Inflammatory macrophage treated with lipopolysaccharide for 1 hour (primary cell): ENCODE measurements at places on chromosomes 12 and 14.

DNA sequence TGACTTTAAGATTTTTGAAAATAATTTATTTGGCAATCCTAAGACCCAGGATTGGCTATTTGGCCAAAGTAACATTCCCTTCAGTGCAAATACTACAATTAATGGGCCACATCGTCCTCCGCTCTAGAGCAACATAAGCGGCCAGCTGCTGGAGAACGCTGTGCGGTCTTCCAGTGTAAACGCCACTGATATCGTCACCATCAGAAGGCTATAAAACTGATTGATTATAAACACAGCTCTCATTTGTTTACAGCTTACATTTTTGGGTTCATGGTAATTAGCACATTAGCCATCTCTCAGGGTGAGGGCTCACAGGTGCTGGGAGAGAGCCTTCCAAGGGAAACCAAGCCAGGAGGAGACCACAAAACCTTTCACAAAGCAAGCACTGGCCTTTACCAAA is 130.1 kb upstream of the BMP4 start:
- no peak for DNase-seq

DNA sequence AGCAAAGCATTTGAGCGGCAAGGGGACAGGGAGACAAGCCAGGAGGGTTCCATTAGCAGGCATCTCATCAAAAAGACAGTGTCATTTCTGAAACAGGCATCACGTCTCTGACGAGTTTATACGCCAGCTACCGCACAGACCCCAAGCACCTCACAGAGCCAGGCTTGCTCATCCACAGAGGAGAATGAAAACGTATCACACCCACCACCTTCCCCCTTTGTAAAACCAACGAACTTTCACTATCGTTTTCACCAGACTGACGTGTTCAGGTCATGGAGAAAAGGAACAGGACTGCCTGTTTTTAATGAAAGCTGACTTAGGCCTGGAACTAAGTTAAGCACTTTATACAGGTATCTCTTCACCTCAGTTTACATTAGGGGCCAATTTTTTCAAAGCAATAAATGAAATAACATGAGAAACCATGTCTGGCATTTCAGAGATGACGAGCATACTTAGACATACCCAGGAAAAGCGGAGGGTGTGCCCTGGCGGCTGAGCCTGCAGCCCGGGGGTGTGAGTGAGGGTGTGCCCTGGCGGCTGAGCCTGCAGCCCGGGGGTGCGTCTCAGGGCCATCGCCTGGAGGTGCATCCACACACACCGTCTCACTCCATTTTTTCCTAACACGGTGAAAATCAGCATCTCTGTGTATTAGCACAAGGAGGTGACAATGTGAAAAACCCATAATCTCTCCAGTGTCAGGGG is 41.9 kb downstream of the STX2 start:
- no peak for DNase-seq

DNA sequence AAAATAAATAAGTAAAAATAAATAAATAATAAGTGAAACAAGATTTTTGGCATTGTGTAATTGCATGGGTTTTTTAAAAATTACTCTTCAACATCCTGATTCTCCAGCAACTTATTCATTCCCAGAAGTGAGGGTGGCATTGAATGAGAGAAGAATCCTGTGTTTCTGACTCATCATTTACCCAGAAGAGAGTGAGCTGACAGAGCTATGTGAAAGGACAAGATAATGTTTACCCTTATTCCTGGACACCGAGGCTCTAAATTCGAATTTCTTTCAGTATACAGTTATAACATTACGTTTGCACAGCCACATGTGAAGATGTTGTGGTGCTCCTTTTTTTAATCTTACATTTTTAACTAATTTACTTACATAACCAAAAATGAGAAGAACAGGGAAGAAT is 36.4 kb downstream of the BBS10 start:
- peak; percentile 80 for DNase-seq

GRCh38 chr14:54715239-54715638 is 148.3 kb downstream of the SAMD4A start:
- DNase-seq, result no peak

DNA sequence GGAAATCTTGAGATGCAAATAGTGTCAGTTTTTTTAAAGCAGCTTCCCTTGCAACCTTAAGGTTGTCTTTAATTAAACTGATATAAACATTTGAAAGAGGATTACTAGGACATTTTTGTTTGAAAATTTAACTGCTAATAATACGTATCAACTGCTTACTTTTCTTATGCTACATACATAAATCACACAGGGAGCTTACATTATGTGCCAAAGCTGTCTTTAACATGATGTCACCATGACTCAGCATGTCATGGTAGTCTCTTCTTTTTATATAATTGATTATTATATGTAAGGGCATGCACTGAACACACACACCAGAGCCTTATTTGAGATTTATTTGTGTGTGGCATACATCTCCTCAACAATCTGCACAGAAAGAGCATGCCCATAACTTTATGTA is 63.0 kb upstream of the PTHLH start:
- DNase-seq, result no peak

DNA sequence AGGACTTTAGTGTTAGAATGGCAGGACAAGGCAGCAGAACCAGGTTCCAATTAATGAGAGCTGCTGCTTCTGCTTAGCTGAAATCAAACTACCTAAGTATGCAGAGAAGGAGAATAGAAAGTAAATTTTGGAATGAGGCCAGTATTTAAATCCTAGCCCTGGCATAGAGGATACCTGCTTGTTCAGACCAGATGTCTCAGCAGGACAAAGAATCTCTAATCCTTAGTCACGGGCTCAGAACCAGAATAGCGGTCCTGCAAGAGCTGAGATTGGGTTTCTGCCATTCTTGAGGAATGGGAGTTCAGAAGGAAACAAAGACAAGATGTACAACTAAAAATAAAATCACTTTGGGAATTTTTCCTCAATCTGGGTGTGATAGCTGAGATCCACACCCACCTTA is 550.8 kb upstream of the TMEM132C start:
- DNase-seq, result no peak

- no peak for DNase-seq
Observed at GRCh38 chr12:116026346-116026745, 251.1 kb downstream of the MED13L start.

GRCh38 chr14:62071039-62071438 is 308.8 kb downstream of the SNAPC1 start:
- DNase-seq, result no peak

DNA sequence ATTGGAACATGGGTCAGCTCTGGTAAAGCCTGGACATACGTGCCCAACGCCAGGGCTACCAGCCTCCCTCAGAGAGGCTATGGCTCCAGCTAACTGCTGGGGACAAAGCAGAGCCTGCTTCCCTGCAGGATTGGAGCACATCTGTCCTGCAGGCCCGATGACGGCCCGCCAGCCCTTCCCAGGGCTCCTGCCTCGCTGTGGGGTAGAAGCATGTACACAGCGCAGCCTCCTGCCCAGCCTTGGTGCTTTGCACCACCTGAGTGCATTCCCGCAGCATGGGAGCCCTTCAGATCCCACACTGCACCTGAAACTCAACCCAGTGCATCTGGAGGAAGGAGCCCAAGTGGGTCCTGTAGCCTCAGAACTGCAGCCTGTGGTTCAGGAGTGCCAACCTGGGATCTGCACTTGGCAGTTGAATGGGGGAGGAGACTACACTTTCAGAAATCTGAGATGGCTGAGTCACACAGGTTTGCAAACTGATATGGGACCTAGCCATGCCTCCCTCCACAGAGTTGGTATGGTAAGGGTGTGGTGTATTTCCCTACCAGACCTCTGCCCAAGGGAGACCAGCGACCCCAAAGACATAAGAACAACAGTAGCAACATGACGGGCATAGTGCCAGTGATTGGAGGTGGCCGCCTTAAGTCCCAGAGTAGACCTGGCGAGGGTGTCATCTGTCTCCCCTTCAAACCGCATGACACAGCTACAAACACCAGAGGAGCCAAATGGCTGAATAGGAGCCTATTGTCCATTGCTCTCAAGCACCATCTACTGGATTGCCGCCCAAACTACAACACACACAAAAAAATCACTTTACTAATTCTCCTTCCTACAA is 273.9 kb upstream of the MIS18BP1 start:
- peak; percentile 18 for DNase-seq

- no peak for DNase-seq
Observed at GRCh38 chr12:21893924-21894323, 47.3 kb downstream of the ABCC9 start.

GRCh38 chr12:104740668-104741067 is 217.4 kb downstream of the SLC41A2 start:
- peak; percentile 81 for DNase-seq

DNA sequence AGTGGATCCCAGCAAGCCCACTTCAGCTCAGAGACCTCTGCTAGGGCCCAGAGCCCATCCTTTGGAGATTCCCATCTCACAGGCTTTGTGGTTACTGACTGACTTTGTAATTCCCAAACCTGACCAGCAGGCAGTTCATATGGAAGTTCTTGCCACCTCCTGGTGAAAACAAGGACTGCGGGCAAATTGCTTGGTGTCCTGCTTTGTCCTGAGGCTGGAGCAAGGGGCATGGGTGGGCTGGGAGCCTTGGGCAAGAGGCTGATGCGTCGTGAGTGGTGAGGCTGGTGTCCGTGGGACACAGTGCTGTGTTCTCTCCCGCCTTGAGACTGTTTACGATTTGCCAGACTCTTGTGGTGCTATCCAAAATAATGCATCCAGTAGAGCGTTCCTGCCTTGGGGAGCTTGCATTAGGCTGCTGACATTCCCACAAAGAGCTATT is 91.0 kb downstream of the LRRC74A start:
- DNase-seq, result peak; percentile 58

DNA sequence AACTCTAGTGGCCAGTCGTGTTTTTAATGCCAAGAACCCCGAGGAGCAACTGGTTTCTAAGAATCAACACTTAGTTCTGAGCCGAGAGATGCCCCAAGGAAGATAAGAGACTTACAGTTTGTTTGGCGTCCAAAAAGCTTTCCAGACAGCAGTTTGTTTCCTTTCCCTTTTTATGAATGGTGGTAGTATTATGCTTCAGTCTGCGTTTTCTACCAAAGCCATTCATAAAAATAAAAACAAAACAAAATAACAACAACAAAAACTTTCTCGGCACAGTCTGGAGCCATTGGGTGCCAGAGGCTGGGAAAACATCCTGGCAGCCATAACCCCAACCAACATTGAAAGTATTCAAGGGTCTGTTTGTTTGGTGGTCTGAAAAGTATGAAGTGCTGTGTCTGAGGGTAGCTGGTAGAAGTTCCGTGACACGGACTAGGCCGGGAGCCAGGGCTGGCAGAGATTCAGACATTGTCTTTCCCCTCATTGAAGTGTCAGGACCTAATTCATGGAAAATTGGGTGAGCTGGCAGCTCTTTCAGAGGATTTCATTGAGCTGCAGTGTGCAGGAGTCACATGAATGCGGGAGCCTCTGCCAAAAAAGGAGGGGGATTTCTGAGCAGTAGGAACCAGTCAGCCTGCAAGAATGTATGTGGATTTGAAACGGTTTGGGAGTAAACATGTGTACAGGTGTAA is 124.2 kb downstream of the HMGA2 start:
- no peak for DNase-seq

GRCh38 chr12:84315926-84316325 is 596.7 kb downstream of the SLC6A15 start:
- no peak for DNase-seq

DNA sequence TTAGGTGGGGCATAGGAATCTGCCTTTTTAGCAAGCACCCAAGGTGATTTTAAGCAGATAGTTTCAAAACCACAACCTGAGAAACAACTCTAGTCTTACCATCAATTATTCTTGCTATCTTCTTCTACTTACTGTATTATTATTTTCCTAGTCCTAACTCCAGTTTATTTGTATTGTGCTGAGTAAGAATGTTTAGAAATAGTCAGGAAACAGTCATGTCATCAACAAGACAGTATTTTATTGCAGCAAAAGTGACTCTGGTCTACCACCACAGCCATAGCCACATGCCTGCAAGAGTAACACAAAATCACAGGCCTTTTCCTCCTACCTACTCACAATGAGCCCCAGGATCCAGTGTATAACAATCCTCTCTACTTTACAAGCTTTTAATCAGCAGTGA is 46.3 kb upstream of the FLRT2 start:
- no peak for DNase-seq

GRCh38 chr14:33063521-33063920 is 124.8 kb downstream of the NPAS3 start:
- DNase-seq, result no peak

- peak; percentile 90 for DNase-seq
Observed at GRCh38 chr12:92502417-92503028, 200.3 kb upstream of the PLEKHG7 start.

DNA sequence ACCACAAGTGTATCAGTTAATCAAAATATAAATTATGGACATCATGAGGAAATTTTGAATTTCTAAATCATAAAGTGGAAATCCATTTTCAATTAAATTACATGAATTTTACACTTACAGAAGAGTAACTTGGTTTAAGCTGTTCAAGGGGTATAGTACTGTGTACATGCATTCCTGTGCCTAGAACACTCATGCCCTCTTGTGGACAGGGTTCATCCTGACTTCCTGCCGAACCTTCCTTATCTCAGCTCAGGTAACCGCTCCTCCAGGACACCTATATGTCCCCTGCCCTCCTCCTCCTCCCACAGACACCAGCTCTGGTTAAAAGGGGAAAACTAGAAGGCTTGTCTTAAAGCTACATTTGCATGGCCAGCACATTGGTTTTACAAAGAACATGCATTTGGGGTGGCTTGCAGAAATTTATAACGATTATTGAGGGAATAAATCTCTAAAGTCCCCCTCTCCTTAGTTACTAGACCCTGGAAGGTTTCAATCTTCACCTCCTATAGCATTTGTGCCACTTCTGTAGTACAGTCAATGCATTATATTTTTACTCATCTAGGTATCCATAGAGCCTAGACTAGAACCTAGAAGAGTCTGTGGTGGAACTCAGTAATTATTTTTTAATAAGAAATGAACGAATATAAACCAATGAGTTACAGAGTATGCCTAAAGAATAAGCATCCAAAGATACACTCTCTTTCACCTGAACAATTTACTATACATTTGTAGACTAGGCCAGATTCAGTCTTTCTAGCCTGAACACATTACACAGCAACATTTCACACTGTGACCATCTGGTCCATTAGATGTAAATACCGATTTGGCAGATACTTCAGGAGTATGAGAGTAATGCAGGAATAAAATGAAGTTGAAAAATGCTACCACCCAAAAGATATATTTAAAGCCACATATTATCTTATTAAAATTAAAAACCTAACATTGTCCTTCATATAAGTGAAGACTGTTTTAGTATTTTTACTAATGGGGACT is 345.6 kb downstream of the PAWR start:
- no peak for DNase-seq

DNA sequence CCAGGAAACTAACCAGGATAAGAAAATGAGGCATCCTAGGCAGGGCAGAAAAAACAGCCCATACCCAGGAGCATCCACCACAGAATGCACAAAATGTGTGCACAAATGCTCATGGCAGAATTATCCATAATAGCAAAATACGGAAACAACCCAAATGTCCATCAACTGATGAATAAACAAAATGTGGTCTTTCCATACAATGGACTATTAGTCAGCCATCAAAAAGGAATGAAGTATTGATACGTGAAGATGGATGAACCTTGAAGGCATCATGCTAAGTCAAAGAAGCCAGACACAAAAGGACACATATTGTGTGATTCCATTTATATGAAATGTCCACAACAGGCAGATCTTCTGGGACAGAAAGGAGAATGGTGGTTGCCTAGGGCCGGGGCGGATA is 19.1 kb downstream of the HRK start:
- DNase-seq, result no peak
